Breast epithelium (tissue), 4 donors: ENCODE measurements at places on chromosomes 3 and 15. TPM values are rescaled to one million over a fixed set of nuclear protein-coding genes. Genes with fewer than 3 reads are reported as not detected.

The TGM5 gene
- 3.1 TPM for total RNA-seq

- no peak for DNase-seq
These were observed 89.2 kb upstream of the MITF start for GRCh38 chr3:69650066-69650419.

The MYZAP gene
- total RNA-seq = 12.1 TPM

DNA sequence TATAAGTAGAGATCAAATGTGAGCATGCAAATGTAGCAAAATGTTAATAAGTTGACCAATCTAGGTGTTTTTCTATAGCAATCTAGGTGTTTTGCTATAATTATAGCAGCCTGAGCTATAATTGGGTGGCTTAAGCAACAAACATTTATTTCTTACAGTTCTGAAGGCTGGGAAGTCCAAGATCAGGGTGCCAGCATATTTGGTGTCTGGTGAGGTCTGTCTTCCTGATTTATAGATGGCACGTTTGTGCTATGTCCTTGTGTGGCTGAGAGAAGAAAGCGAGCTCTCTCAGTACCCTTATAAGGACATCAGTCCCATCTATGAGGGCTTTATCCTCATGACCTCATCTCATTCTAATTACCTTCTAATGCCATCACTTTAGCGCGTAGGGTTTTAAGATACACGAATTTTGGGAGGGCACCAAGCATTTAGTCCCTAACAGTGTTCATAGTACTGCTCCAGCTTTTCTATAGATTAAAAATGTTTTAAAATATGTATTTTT is 171.1 kb downstream of the GHSR start:
- DNase-seq = no peak

DNA sequence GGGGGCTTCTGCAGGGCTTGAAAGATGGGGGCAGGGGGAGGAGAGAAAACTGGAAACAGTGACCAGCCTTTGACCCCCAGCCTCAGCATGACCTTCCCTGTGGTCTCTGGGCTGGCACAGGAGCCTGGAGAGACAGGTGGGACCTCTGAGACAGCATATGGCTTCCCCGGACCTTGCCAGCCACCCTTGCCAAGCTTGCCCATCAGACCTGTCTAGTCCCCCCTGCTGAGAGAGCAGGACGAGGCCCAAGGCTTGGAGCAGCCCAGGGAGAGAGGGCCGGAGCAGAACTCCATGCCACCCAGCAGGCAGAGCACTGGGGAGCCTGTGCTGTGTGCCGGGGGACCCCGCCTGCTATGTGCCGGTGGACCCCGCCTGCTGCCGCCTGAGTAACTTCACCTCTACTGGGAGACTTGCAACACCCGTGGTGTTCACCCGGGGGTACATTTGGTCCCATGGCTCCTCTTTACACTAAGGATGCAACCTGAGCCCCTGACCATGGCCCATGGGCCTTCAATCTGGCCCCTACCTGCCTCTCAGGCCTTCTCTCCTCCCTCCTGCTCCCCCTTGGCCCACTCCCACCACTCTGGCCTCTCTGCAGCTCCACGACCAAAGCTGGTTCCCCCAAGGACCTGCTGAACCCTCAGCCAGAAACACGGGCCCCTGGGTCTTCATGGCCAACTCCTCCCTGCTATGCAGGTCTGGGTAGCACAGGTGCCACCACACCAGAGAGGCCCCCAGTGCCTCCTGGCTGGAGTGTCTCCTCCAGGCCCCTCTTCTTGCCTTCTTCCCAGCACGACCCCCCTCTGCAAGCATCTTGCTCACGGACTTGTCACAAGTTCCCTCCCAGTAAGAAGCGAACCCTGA is 21.1 kb upstream of the SLC41A3 start:
- peak; percentile 40 for DNase-seq

DNA sequence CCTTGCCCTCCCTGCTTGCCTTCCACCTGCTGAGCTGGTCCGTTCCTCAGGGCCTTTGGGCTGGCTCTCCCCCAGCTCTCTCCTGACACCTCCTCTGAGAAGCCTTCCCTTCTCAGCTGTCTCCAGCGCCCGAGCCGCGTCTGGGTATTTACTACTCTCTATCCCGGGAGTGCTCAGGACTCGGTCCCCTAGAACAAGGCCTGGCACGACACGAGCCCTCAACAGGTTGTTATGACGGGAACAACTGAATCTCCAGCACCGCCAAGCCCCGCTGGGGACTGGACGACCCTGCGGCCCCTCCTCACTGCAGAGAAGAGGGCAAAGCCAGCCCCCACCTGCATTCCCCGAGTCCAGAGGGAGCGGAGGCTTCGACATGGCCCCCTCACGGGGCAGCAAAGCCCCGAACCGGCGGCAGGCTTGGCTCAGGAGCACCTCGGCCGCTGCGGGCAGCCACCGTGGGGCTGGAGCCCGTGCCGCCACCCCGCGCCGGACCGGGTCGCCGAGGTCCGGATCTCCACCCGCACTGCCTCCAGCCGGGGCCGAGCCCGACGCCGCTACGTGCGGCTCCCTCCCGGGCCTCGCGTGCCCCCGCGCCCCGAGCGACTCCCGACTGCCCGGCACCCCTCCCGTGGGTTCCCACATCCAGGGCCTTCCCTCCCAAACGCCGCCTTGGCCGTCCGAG is 792 bp downstream of the TPRA1 start:
- no peak for DNase-seq

GRCh38 chr3:172138792-172139507 is 99.6 kb downstream of the FNDC3B start:
- DNase-seq = peak; percentile 54

- no peak for DNase-seq
These were observed 131.5 kb downstream of the GHSR start for GRCh38 chr3:172316758-172317157.
